ENCODE measurements at places on chromosomes 11 and 22. TPM values are rescaled to one million over a fixed set of nuclear protein-coding genes. Genes with fewer than 3 reads are reported as not detected.

Gene PRG3
- not detected for total RNA-seq

Gene CD6
- under 0.01 TPM for total RNA-seq

Gene JAML
- not detected for total RNA-seq

Gene MRGPRX4
- total RNA-seq: 0.57 TPM

Gene SPDYC
- not detected for total RNA-seq

Gene CENPM
- total RNA-seq: 38.7 TPM

Gene OR52E8
- not detected for total RNA-seq

Gene ADORA2A
- total RNA-seq: 13.4 TPM

Gene SHISA8
- not detected for total RNA-seq

Gene RASGRP2
- 1.2 TPM for total RNA-seq

Gene ADAMTS8
- total RNA-seq: not detected

Gene PITPNM1
- total RNA-seq: 5.0 TPM

Gene ACR
- total RNA-seq: 0.16 TPM

Gene MMP13
- total RNA-seq: not detected

Gene GAL3ST3
- not detected for total RNA-seq

Gene TMEM191C
- total RNA-seq: 0.63 TPM

Gene FAM180B
- total RNA-seq: not detected

Gene MMP27
- total RNA-seq: not detected

Gene APOA4
- total RNA-seq: not detected

Gene PTPRCAP
- 0.49 TPM for total RNA-seq

Gene FAT3
- total RNA-seq: 0.49 TPM

Gene GRAP2
- total RNA-seq: 0.06 TPM

Gene PLAAT4
- total RNA-seq: 2.5 TPM

Gene MAPK1
- 32.1 TPM for total RNA-seq

Gene CCDC73
- 0.06 TPM for total RNA-seq

Gene NXPE1
- under 0.01 TPM for total RNA-seq

Gene HTR3B
- total RNA-seq: not detected

Gene KRTAP5-7
- 0.16 TPM for total RNA-seq

Gene USP35
- total RNA-seq: 8.1 TPM

Gene APOBEC3B
- total RNA-seq: 0.82 TPM

Gene VPREB1
- total RNA-seq: not detected

Gene AQP11
- total RNA-seq: 0.31 TPM

Gene OR10D3
- total RNA-seq: not detected

Gene MISFA
- total RNA-seq: 0.82 TPM

Gene SEPTIN3
- 0.06 TPM for total RNA-seq

Gene HORMAD2
- not detected for total RNA-seq

Gene SLC16A8
- not detected for total RNA-seq

Gene OR5B21
- not detected for total RNA-seq

Gene OR52I1
- total RNA-seq: not detected

Gene RAG2
- total RNA-seq: not detected

Gene TIGD3
- 0.13 TPM for total RNA-seq

Gene DUSP8
- 0.32 TPM for total RNA-seq

Gene HOATZ
- not detected for total RNA-seq

Gene GP1BB
- total RNA-seq: 0.65 TPM

Gene MS4A4A
- total RNA-seq: not detected

Gene OR51T1
- not detected for total RNA-seq

Gene HEPHL1
- not detected for total RNA-seq

Gene RIMBP3B
- not detected for total RNA-seq

Gene CHRM4
- total RNA-seq: 0.16 TPM

Gene NECTIN1
- 5.2 TPM for total RNA-seq

Gene RGL4
- total RNA-seq: not detected

Gene FGF19
- total RNA-seq: not detected

Gene POLD3
- total RNA-seq: 11.8 TPM

Gene ARHGAP8
- not detected for total RNA-seq

Gene LYVE1
- total RNA-seq: 1.4 TPM

Gene DEFB131B
- not detected for total RNA-seq

Gene AGBL2
- 0.31 TPM for total RNA-seq

Gene MPZL2
- total RNA-seq: 78.2 TPM

Gene UBQLNL
- not detected for total RNA-seq

All from bladder microvascular endothelial cell (primary cell).